ENCODE measurements at places on chromosomes 3 and 15.

- no peak for DNase-seq
Observed at GRCh38 chr3:32842987-32843386, 25.2 kb downstream of the TRIM71 start.

DNA sequence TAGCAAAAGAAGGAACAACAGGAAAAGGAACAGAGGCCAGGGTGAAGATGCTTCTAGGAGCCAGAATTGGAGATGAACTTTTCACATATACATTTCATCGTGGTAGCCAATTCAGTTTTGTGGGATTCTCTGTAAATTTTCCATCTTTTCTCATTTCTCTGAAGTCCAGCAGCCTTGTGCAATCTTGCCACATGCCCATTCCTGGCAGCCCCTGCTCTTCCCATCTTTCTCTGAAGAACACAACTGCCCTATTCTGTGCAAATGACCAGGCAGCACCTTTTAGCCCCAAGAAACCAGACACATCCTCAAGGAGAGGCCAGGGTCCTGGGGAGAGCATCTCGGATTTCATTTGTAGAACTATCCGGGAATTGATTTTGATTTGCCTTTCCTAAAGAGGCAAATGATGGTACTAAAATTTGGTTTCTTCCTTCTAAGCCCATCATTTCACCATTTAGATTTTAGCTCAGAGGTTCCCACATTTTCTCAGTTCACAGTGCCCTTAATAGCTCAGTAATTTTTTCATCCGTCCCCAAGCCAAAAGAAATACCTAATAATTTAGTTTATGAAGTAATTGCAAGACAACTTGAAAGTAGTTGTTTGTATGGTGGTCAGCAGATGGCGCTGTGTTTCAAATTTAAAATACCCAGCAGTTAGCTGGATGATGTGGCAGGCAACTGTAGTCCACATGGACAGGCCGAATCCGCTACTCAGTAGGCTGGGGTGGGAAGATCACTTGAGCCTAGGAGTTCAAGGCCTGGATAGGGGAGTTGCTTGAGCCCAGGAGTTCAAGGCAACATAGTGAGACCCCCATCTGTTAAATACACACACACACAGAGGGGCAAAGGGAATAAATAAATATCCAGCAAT is 61.3 kb upstream of the ACKR4 start:
- peak; percentile 52 for DNase-seq

- DNase-seq: no peak
Observed at GRCh38 chr3:8319935-8320634, 181.5 kb upstream of the LMCD1 start.

- DNase-seq: no peak
Observed at GRCh38 chr3:128094295-128095151, 29.1 kb downstream of the RUVBL1 start.

DNA sequence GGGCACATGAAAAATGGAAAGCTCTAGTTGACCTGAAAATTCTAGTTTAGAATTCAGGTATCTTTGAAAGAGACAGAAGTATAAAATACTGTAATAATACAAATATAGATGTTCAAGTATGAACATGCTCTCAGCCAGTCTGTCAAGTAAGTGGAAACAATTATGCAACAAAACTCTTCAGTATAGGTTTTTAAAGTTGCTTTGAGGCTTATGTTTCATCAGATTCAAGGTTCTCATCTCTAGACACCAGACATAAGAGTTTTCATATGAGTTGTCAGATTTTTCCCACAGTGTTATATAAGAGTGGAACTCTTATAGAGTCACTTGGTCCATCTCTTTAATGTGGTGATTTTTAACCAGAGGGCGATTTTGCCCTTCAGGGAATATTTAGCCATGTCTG is 22.0 kb downstream of the CMSS1 start:
- DNase-seq: no peak

DNA sequence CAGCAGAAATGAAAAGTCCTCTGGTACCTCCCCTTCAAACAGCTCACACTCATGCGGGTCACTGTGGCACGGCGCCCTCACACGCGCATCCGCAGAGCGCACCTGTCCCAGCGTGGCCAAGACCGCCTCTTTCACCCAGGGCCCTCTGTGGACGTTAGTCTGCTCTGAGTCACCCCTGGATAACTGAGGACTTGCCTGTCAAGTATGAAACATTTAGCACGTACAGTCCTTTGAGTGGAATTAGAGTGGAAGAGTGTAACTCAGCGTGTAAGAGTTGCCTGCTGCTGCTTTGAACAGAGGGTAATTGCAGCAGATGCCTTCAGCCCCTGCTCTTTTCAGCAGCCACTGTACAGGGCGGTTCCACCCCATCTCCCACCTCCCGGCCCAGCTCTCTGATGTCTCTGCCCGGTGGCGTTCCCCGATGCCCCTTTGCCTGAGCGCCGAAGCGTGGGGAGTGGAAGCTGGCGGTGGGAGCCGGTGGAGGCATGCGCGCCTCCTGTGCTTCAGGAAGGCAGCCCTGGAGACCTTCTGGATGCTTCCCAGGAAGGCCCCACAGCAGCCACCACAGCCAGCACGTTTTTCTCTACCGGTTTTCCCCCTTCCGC is 23.0 kb downstream of the CPN2 start:
- DNase-seq: no peak

- peak; percentile 91 for DNase-seq
Observed at GRCh38 chr15:41513506-41514227, at the start of gene LTK. LTK (minus strand) TSS chr15:41513827; CDS start chr15:41513709, 118 bp downstream.

DNA sequence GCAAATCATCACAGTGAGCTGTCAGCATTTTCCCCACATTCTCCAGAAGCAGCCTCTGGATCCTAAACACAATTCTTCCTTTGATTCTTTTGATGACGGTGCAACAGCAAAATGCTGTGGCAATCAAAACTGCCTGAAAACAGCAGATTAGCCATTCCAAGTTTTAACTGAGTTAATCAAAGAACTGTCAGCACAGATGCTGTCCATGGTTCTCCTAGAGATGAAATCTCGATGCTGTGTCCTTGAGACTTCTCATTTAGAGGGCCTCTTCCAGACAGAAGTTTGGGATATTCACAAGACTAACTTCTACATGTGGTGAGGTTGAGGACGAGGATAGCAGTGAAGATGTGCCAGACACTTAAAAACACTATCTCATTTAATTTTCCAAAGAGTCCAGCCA is 50.4 kb upstream of the GYG1 start:
- DNase-seq: no peak

DNA sequence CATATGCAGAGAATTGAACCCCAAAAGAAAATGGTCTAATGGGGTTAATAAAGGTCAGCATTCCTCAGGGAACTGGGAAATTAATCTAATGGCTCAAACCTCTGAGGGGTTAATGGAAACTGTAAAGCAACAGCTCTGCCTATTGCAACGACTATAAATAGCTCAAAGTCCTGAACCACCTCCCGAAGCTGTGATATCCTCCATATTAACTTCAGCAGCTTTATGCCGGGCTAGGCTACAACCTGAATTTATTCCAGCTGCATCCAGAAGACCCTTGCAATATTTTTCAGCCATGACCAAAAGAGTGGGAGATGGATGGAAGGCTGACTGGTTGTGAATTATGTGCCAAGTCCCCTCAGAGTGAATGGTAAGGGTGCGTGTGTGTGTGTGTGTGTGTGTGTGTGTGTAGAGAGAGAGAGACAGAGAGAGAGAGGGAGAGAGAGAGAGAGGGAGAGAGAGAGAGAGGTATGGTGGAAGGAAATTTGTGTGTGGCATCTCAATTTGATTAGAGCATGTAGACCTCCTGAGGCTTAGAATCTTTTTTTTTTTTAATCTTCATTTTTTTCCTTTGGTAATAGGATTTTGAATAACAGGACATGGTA is 109.9 kb downstream of the PDCD6IP start:
- DNase-seq: no peak

DNA sequence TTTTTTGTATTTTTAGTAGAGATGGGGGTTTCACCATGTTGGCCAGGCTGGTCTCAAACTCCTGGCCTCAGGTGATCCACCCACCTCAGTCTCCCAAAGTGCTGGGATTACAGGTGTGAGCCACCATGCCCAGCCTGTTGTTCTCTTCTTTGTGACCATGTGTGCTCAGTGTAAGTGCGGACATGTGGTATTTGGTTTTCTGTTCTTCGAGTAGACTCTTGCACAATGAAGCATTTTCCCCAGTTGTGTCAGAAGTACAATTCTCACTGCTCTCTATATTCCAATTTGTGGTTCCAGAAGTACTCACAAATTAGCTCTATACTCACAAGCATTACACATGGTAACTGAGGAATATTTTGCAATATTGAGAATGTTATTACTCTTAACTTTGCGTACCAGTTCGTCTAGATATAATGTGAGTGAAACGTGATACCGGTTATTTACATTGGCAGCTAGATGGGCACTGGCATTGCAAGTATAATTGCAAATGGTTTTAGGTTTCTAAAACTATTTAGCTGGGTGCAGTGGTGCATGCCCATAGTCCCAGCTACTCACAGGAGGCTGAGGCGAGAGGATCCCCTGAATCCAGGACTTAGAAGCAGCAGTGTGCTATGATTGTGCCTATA is 34.2 kb upstream of the MTMR14 start:
- DNase-seq: no peak

DNA sequence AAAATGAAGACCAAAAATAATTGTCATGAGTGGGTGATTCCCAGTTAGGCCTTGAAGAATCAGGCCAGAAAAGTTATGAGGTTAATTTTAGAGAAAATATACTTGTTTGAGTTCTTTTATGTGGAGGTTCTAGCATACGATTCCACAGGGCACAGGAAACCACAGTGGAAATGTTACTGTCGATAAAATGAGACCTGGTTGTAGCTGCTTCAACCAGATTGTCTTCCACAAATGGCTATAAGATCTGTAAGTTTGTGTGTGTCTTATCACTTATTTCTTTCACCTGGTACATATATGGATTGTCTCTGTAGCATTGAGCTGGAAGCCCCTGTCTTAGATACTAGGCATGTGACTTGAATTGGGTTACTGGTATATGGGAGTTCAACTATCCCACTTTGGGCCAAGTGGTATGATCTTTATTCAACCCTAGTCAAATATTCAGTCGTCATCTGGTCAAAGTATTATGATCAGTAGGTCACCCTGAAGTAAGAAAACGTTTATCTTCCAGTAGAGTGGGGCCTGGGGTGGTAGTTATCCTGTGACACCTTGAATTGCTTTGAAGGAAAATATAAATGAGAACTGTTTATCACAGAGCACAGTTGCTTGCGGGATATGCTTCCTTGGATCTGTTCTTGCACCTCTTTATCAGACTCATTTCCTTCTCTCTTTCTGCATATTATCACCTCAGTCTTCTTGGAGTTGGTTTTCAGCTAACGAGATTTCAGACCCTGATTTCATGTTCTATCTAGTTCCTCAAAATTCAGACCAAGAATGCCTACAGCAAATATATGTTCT is 21.5 kb upstream of the ZNF609 start:
- no peak for DNase-seq

GRCh38 chr3:16143861-16144447 is 30.5 kb upstream of the GALNT15 start:
- no peak for DNase-seq

DNA sequence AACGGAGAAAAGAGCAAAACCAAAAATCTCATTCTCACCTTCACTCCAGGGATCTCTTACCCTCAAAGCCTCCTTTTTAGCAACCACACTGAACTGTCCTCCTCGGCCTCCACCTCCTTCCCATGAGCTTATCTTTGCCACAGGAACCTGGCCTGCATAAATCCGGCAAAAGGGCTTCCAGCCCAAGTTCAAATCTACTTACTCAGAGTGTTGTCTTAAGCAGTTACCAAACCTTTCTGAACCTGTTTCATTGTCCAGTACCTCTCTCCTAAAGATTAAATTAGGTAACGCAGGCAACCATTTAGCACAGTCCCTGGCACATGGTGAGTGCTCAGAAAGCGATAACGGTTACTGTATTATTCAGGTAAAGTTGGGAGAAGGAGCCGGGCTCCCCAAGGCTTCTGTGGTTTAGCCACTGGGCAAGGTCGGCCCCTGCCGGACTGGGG is 777 bp downstream of the CIB1 start:
- DNase-seq: no peak

DNA sequence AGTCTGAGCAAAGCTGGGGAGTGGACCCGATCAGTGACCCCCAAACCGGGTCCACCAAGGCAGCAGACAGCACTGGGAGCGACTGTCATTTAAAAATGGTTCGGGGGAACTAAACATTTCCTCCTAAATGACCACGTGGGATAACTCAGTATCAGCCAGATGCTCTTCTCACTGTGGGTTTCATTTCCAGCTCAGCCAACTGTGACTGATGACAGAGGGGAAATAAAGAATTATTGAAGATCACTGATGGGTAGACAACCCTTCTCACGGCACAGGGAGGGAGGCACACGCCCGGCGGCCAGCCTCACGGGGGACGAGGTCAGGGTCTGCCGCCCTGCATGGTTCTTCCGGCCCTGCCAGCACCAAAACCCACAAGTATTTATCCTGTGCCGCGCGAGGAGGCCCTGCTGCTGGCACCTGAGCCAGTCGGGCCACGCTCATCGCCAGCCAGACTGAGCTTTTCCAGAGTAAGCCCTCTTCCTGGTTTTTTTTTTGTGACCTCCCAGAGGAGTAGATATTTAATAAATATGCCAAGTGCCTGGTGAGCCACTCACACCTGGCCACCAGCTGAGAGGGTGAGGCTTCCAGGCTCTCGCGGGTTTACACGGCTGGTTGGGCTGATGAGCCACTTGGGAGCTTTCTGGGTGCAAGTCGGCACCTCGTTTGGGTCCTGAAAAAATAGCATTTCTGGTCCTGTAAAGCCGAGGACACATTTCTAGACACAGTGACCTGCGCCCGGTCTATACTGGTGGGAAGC is 6.2 kb downstream of the MELTF start:
- peak; percentile 49 for DNase-seq

GRCh38 chr15:32886459-32886858 is 168.7 kb downstream of the GREM1 start:
- no peak for DNase-seq

- DNase-seq: no peak
Observed at GRCh38 chr15:97115761-97116070, 785.2 kb downstream of the NR2F2 start.

- no peak for DNase-seq
Observed at GRCh38 chr15:20351448-20351971, 190.1 kb downstream of the GOLGA6L6 start.

GRCh38 chr3:139110072-139110830 is 65.6 kb upstream of the PRR23C start:
- no peak for DNase-seq

DNA sequence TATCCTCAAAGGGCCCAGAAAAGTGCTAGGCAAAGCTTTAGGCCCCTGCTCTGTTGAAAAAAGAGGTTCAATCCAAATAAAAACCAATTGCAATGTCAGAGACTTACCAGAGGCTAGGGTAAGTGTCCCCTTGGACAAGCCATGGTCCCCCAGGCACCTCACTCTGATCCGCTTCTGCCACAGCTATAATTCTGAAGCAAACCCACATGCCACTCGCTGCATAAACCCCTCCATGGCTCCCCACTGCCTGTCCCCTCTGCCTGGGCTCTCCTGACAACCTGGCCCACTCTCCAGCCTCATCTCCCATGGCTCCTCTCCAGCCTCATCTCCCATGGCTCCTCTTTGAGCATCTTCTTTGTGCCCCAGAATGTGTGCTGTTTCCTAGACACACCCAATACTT is 169.6 kb upstream of the TLE3 start:
- DNase-seq: no peak
